Fibroblast of skin of right biceps (primary cell): ENCODE measurements at places on chromosomes 5 and 9.

DNA sequence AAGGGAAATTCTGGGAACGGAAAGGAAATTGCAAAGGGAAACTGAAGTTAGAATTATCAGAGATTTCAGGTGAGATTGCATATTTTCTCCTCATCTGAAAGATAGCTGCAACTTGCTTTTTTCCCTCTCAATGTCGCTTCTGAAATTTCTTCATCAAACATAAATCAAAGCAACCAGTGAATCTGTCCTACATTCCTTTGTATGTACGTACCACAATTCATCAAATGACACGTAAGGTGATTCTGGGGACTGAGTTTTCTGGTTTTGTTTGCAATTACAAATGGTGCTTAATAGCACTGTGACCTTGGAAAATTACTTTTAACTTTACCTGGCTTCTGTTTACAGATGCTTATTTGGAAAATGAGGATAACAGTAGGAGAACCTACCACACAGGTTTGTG is 21.9 kb upstream of the CNOT6 start:
- DNase-seq = peak; percentile 11

DNA sequence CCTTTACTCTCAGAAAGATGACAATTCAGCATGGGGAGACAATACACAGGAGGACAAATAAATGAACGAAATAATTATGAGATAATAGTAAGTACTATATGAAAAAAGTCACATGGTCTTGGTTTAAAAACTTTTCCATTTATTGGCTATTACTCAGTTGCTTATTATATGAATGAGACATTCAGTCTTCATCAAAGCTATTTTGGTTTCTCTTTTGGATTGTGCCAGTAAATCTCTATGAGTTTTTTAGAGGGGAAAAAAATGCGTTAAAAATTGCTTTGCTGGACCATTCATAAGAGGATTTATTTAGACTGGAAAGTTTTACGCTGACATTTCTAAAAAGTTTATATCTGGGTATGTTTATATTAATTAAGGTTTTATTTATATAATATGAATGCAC is 137.7 kb downstream of the AOPEP start:
- DNase-seq = no peak

DNA sequence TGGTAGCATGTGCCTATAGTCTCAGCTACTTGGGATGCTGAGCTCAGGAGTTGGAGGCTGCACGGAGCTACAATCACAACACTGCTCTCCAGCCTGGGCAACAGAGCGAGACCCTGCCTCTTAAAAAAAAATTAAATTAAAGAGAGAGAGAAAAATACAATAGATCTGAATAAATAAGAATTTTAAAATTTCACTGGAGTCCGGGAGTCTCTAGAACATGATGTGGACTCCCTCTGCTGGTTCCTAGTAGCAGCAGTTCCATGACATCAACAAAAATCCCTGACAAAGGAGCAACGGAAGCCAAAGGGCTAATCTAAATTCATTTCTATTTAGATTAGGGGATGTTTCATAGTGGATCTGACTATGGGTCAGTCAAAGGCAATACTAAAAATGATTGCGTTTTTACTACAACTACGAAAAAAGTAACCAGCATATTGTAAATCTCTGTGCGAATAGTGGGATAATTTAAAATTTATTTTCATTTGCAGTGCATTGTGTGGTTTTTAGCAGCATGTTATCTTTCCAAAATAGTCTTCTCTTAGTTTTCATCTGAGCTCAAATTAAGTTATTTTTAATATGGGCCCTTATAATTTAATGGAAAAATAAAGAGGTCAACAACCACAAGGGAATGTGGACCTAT is 6.7 kb downstream of the INIP start:
- peak; percentile 41 for DNase-seq

DNA sequence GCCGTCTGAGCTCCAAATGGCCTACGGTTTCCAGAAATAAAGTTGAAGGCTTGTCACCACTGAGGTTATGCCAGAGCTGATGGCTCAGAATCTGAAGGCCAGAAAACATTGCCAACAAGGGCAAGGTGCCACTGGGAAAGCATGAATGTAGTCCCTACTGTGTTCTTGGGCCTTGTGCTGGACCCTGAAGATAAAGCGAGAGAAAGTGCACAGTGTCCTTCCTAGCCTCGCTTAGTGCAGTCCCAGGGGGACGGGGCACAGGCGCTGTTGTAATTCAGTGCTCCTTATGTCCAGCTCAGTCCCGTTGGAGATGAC is 84.5 kb downstream of the NDFIP1 start:
- DNase-seq = no peak

DNA sequence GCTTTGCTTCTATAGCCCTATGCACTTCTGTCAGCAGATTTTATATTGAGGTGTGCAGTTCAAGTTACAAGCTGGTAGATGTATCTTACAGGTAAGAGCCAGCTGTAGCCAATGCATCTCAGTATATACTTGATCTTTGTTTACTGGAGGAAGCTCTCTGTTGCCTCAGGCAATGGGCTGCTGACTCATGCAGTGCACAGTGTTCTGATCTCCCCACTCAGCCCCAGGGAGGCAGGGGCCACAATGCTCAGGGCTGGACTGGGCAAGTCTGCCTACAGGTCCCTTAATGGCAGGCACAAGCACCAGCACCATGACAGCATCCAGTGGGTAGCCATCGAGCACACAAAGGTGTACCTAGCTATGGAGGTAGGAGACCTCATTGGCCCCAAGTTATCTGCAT is 178.8 kb upstream of the CDH10 start:
- DNase-seq = no peak

GRCh38 chr9:107174441-107174840 is 108.6 kb upstream of the RAD23B start:
- peak; percentile 43 for DNase-seq

DNA sequence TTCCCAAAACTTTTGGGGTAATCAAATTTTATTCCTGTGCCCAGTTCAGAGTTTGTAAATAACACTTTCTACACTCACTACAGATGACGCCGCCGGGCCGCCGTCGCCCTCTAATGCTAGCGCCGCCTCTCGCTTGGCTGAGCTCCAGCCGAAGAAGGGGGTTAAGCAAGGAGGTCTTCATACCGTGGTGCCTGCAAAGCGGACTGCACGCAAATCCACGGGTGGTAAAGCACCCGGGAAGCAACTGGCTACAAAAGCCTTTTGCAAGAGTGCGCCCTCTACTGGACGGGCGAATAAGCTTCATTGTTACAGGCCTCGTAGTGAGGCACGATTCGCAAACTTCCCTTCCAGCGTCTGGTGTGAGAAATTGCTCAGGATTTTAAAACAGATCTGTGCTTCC is 280.4 kb downstream of the MEF2C start:
- DNase-seq = no peak

DNA sequence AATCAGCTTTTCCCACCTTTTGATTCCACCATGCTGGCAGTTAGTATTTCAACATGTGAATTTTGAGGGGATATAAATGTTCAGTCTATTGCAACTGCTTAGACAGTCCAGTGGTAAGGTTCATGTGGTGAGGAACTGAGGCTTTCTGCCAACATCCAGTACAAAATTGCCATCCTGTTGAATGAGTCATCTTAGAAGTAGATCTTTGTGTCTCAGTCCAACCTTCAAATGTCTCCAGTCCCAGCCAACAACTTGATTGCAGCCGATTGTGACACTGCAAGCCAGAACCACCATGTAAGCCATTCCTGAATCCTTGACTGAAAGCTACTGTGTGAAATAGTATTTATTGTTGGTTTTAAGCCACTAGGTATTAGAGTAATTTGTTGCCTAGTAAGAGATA is 331.5 kb upstream of the GRIN3A start:
- DNase-seq = peak; percentile 4
